ENCODE measurements at places on chromosomes 16 and 17. TPM values are rescaled to one million over a fixed set of nuclear protein-coding genes. Genes with fewer than 3 reads are reported as not detected.

Gene HEATR9
- not detected for total RNA-seq

Gene CALB2
- 0.24 TPM for total RNA-seq

Gene TOM1L2
- 61.7 TPM for total RNA-seq

Gene HSD17B1
- total RNA-seq = 0.81 TPM

Gene APPBP2
- 62.5 TPM for total RNA-seq

Gene KRTAP1-1
- not detected for total RNA-seq

Gene HSD17B2
- 1.5 TPM for total RNA-seq

Gene WFIKKN1
- 0.16 TPM for total RNA-seq

Gene SPATA22
- total RNA-seq = 0.49 TPM

Gene TMEM94
- total RNA-seq = 51.1 TPM

Gene TMIGD1
- not detected for total RNA-seq

Gene AANAT
- not detected for total RNA-seq

Gene HAGHL
- total RNA-seq = 20.5 TPM

Gene EPN2
- total RNA-seq = 28.1 TPM

Gene TEKT5
- total RNA-seq = not detected

Gene TMEM97
- 14.3 TPM for total RNA-seq

Gene KRTAP3-2
- total RNA-seq = not detected

Gene OSGIN1
- 2.8 TPM for total RNA-seq

Gene SLC13A2
- total RNA-seq = not detected

Gene CTF1
- total RNA-seq = 5.8 TPM

Gene KRTAP9-9
- total RNA-seq = not detected

Gene PRR35
- total RNA-seq = 0.32 TPM

Gene LUC7L
- total RNA-seq = 30.8 TPM

Gene ASGR2
- not detected for total RNA-seq

Gene GRAPL
- not detected for total RNA-seq

Gene CDRT15
- not detected for total RNA-seq

Gene PRDM7
- total RNA-seq = not detected

Gene CDIP1
- 17.8 TPM for total RNA-seq

Gene MGAT5B
- total RNA-seq = 2.6 TPM

Gene FN3K
- total RNA-seq = 1.8 TPM

Gene KRTAP1-5
- 1.5 TPM for total RNA-seq

Gene C16orf54
- total RNA-seq = 1.3 TPM

Gene TNFRSF13B
- total RNA-seq = not detected

Gene B4GALNT2
- not detected for total RNA-seq

Gene CRISPLD2
- 200 TPM for total RNA-seq

Gene ARL5C
- total RNA-seq = not detected

Gene FBXO39
- total RNA-seq = 0.97 TPM

Gene SLC47A1
- 4.3 TPM for total RNA-seq

Gene ZG16B
- total RNA-seq = not detected

Gene SLC4A1
- not detected for total RNA-seq

Gene CIAO3
- 36.1 TPM for total RNA-seq

Gene CTRB1
- not detected for total RNA-seq

Gene TBC1D26
- not detected for total RNA-seq

Gene TLCD2
- 5.2 TPM for total RNA-seq

Gene CIITA
- total RNA-seq = 4.9 TPM

Gene GNGT2
- total RNA-seq = 0.36 TPM

Gene ABAT
- 12.4 TPM for total RNA-seq

Gene CSH1
- total RNA-seq = not detected

Gene SCGB1C2
- not detected for total RNA-seq

Gene TAT
- total RNA-seq = 0.16 TPM

Gene OR3A3
- not detected for total RNA-seq

Gene GRB7
- total RNA-seq = 0.16 TPM
